ENCODE measurements at places on chromosomes 4 and X.

GRCh38 chr4:100082852-100083251 lies 107.4 kb downstream of the DDIT4L start:
- no peaks in the 10 kb centered on the region for H3K27me3 ChIP-seq
- no peak overlapping the region for H3K4me3 ChIP-seq
- H3K4me1 ChIP-seq, result peaks cover 3% of the 10 kb centered on the region
- no peak for DNase-seq
- H3K36me3 ChIP-seq, result no peaks in the 10 kb centered on the region

GRCh38 chr4:106775636-106776035 lies 260.5 kb downstream of the DKK2 start:
- no peaks in the 10 kb centered on the region for H3K27me3 ChIP-seq
- H3K36me3 ChIP-seq, result no peaks in the 10 kb centered on the region
- no peak for DNase-seq
- no peak overlapping the region for H3K27ac ChIP-seq
- H3K4me1 ChIP-seq, result peaks cover 11% of the 10 kb centered on the region
- H3K4me3 ChIP-seq, result no peak overlapping the region

DNA sequence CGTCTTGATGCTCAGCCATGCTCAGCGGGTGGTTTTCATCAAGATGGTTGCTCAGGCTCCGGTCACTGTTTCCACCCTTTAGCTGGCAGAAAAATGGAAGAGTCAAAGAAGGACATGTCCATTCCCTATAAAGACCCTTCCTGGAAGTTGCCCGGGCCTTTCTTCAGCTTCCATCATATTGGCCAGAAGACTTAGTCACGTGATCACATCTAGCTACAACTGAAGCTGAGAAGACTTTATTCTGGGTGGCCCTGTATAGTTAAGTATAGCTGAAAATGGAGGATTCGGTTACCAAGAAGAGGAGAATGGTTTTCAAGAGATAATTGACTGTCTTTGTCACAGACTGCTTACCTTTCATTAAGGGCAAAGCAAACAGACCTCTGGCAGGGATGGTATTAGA lies 296.7 kb upstream of the CASK start:
- H3K4me1 ChIP-seq, result no peaks in the 10 kb centered on the region
- no peaks in the 10 kb centered on the region for H3K27me3 ChIP-seq
- no peaks in the 10 kb centered on the region for H3K36me3 ChIP-seq
- H3K4me3 ChIP-seq, result no peak overlapping the region
- DNase-seq, result no peak

DNA sequence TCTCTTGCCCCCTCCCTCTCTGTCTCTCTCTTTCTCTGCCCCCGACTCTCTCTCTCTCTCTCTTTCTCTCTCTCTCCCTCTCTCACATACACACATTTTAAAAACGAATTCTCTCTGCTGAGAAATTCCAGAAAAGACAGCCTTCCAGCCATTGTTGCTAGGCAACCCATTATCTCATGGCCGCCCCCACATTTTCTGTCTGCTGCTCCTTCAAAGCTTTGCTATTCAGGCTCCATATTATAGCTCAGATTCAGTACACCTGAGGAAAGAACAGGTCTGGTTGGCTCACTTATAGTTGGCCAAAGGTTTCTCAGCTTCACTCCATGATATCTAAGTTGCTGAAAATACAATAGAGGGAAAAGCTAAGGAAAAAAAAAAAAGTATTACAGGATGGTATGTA lies 174.4 kb upstream of the RADX start:
- no peak overlapping the region for H3K4me3 ChIP-seq
- H3K27me3 ChIP-seq, result no peaks in the 10 kb centered on the region
- no peaks in the 10 kb centered on the region for H3K4me1 ChIP-seq
- H3K27ac ChIP-seq, result no peak overlapping the region

DNA sequence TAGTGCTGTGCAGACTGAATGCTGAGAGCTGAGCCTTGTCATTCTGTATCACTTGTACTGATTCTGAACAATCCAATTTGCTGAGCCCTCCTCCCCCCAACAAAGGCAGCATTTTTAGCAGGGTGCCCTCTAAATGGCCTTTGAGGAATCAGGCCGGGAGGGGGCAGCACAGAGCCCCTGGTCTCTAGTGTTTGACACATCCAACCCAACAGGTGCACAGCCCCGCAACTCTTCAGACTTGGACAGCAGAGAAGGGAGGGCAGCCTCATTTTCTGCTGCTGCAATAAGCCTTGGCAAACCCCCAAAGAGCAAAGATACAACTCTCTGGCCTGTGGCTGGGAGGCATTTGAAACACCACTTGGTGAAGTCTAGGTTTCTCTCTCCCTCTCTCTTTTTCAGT lies 3.4 kb downstream of the ATP1B4 start:
- no peaks in the 10 kb centered on the region for H3K36me3 ChIP-seq
- H3K27ac ChIP-seq, result no peak overlapping the region
- peaks cover 6% of the 10 kb centered on the region for H3K27me3 ChIP-seq
- H3K4me3 ChIP-seq, result no peak overlapping the region
- no peaks in the 10 kb centered on the region for H3K4me1 ChIP-seq
